Stimulated activated CD4-positive, alpha-beta T cell treated with anti-CD3 and anti-CD28 coated beads, Interleukin-4, amount 100 ng/mL, for 1 hour (primary cell): ENCODE measurements at places on chromosomes 2 and 18.

DNA sequence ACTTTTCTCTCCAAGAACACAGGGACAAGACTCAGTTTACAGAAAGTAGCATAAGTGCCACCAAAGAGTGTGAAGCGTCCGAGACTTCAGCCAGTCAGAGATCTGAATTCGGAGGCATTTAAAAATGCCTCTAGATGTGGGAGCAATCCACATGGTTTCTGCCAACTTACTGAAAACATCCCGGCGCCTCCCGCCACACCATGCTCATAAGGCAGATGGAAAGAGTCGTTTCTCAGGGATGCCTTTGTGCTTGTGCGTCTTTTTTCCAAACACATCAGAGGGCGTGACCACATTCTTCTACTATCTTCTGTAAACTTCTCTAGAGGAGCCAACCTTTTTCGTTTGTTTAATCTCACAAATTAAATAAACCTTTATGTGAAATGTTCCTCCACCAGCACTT, 88.7 kb downstream of the NRP2 start:
- DNase-seq = no peak

- DNase-seq = no peak
Measured at GRCh38 chr2:207311316-207312005, 145.7 kb upstream of the KLF7 start.

GRCh38 chr18:77658299-77658662, 408.6 kb downstream of the GALR1 start:
- no peak for DNase-seq

- DNase-seq = no peak
Measured at GRCh38 chr2:222445227-222445626, 20.9 kb downstream of the SGPP2 start.

DNA sequence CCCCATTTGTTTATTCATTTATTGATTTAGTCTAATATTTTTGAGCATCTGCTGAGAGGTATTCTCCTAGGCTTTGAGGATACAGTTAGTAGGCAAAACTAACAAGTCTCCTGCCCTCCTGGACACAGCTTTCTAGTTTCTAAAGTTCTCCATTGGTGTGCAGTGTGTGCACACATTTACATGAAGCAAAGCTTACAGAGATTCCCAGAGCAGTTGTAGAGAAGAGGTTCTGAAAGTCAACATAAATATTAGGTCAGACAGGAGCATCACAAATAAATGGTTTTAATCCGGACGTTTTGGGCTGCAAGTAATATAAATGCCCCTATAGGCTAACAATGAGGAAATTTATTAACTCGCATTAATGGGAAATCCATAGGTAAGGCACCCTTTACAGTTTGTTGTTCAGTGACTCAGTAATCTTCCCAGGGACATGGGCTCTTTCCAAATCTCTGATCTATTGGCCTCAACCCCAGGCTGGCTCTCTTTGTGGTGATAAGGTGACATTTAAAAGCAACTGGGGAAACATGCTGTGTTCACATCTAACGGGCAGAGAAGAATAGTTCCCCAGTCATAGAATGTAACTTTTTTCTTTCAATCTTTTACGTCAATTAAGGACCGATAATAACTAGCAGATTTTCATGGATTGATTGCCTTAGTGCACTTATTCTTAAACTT, 407.2 kb downstream of the PTPRM start:
- DNase-seq = no peak

DNA sequence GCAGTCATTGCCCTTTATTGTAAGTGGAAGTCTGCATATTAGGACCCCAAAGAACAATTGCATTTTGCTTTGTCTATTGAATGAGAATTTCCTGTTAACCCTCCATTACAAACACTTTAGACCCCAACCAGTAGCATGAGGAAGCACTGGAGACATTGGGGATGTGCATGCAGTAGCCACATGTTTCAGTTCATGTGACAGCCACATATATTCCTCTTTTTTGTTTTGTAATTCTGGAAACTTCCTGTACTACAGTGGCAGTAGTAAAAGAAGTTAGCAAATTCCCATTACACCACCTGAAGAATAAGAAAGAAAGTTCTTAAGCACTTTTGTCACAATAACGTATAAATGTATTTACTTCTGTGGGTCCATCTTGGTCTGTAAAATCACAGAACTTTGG, 281.1 kb upstream of the SLC14A2 start:
- DNase-seq = no peak

DNA sequence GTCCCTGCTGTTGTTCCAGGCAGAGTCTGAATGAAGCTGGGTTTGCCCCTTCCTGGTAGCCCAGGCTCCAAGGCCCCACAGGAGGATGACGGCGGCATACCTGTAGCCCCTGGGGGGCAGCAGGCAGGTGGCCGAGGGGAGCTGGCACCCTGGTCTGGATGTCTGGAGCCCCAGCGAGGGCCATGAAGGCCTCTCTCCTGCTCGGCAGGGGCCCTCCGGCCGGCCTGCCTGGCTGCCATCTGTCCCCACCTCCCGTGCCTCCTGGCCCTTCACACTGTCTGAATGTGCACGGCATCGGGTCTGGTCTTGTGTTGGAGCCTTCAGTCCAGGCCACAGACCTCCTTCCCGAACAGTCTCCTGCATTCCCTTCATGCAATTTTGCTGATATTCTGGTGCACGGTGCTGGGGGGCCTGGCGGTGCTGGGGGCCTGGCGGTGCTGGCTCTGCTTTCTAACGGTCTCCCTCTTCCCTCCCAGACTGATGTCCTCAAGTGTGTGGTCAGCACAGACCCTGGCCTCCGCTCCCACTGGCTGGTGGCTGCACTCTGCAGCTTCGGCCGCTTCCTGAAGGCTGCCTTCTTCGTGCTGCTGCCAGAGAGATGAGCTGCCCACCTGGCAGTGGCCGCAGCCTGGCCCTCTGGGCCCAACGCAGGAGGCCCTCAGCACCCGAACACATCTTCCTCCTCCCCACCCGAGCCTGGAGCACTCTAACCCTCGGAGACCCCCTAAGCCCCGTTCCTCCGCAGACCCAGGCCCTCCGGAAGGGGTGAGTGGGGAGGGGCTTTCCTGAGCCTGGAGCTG, 13.5 kb downstream of the BOK start:
- no peak for DNase-seq

DNA sequence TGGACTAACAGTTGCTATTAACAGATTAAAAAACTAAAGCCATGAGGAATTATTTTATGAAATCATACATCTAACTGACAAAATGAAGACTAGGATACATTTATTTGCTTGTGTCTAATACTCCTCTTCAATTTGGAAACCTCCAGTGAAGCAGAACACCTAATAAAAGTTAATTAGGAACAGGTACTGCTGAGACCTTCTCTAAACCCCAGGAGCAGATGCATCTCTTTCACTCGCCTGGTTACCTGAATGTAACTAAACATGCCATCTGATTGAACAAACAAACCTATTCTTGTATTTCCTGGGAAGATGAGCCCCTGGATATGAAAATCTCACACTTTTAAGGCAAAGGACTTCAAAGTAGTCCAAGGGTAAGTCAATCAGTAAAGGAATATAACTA, 898.2 kb downstream of the NRXN1 start:
- DNase-seq = no peak

DNA sequence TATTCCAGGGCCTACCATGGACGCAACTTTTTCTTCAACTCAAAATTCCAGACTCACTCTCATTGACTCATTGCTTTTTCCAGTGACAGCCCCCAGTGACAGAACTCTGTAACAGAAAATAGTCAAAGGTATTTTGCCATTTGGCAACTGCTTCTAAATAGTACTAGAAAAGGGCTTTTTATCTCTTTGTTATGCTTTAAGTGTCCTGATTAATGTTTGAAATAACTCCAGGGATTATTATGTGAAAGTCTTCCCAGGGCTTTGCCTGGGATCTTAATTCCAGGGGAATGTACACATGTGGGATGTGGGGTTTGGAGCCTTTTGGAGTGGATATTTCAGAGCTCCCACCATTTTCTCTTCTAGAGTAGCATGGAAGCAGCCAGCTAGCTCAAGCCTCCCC, 198.8 kb downstream of the KCNS3 start:
- no peak for DNase-seq

DNA sequence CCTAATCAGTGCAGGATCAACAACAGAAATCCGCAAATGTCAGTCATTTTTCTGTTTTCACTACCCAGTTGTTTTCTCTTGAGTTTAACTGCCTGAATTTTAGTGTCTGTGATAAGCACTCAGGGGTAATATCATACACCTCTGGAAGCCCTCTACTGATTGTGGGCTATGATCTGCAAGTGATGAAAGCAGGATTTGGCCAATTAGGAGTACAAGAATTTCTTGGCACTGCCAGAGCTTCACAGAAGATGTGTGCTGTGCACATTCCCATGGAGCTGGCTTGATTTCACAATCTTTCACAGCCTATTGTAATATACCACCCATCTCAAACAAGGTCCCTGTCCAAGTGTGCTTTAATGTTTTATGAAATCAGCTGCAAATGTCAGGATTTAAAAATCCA, 27.3 kb upstream of the TDRD15 start:
- DNase-seq = no peak

DNA sequence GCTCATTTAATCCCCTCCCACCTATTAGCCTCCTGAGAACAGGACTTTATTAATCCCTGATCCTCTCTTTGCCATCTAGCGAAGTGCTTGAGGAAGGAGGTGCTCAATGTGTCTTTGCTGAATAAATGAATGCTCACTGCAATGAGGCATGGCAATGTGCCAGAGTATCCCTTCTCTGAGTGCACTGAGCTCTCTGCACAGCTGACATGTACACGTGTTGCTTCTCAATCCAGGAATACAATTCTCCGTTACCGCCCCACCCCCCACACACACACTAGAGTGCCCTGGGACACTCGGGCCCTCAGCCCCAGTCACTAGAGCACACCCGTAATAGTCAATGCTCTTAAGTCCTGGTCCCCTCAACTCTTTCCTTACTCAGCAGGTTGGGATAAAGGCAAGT, 41.4 kb downstream of the FAM178B start:
- DNase-seq = no peak

DNA sequence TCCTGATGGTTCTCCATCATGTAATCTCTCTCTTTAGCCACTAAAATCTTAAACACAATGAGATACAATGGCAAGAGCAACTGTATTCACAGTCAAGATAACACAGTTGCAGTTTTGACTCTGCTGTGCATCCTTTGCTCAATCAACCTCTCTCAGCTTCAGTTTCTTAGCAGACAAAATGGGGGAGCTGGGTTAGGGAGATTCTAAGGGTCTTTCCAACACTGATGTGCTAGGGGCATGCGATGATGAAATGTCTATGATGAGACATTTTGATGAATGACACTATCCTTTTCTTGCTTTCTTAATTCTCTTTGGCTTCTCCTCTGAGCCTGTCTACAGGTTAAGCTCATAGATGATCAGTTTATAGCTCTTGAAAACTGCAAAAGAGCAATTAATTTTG, 1.1 kb downstream of the SERPINB10 start:
- DNase-seq = no peak

- no peak for DNase-seq
Measured at GRCh38 chr2:3398857-3399256, 19.4 kb downstream of the TRAPPC12 start.
